ENCODE measurements at places on chromosomes 16 and 17. TPM values are rescaled to one million over a fixed set of nuclear protein-coding genes. Genes with fewer than 3 reads are reported as not detected.

The VTN gene
- 31.1 TPM for polyA plus RNA-seq

The HSF5 gene
- not detected for polyA plus RNA-seq

The SMIM5 gene
- polyA plus RNA-seq, result 0.15 TPM

The FBXW10 gene
- 5.0 TPM for polyA plus RNA-seq

The FOXN1 gene
- not detected for polyA plus RNA-seq

The TMEM106A gene
- 1.1 TPM for polyA plus RNA-seq

The PRCD gene
- polyA plus RNA-seq, result not detected

The CANT1 gene
- 63.4 TPM for polyA plus RNA-seq

The RBFOX1 gene
- not detected for polyA plus RNA-seq

The GAST gene
- not detected for polyA plus RNA-seq

The NXPH3 gene
- 0.20 TPM for polyA plus RNA-seq

The HSPB9 gene
- not detected for polyA plus RNA-seq

The NATD1 gene
- 1.6 TPM for polyA plus RNA-seq

The GPR179 gene
- 0.04 TPM for polyA plus RNA-seq

The RNPS1 gene
- polyA plus RNA-seq, result 200 TPM

The AXIN2 gene
- 3.3 TPM for polyA plus RNA-seq

The SLC5A2 gene
- polyA plus RNA-seq, result 0.41 TPM

The CHD9NB gene
- 3.0 TPM for polyA plus RNA-seq

The EPX gene
- polyA plus RNA-seq, result not detected

The KRT33B gene
- 0.05 TPM for polyA plus RNA-seq

The SERPINF2 gene
- 2.4 TPM for polyA plus RNA-seq

The MYH8 gene
- not detected for polyA plus RNA-seq

The ADGRG3 gene
- 0.17 TPM for polyA plus RNA-seq

The TAC4 gene
- not detected for polyA plus RNA-seq

The KRTAP4-1 gene
- polyA plus RNA-seq, result not detected

The SHMT1 gene
- 66.1 TPM for polyA plus RNA-seq

The ADAP2 gene
- polyA plus RNA-seq, result 3.7 TPM

The DHX58 gene
- 0.26 TPM for polyA plus RNA-seq

The CCL16 gene
- polyA plus RNA-seq, result not detected

The OR2C1 gene
- polyA plus RNA-seq, result not detected

The DHRS13 gene
- polyA plus RNA-seq, result 3.5 TPM

The ROGDI gene
- 12.4 TPM for polyA plus RNA-seq

The MARCHF10 gene
- polyA plus RNA-seq, result 0.69 TPM

The RARA gene
- 17.2 TPM for polyA plus RNA-seq

The CEP131 gene
- polyA plus RNA-seq, result 11.5 TPM

The STH gene
- not detected for polyA plus RNA-seq

The KRT36 gene
- not detected for polyA plus RNA-seq
